ENCODE measurements at places on chromosomes 5 and 9.
A peak's percentile ranks its signal among the peaks of the same experiment; 100 is the strongest.

GRCh38 chr9:134854541-134854981 lies 26.0 kb upstream of the FCN2 start:
- DNase-seq, result no peak

DNA sequence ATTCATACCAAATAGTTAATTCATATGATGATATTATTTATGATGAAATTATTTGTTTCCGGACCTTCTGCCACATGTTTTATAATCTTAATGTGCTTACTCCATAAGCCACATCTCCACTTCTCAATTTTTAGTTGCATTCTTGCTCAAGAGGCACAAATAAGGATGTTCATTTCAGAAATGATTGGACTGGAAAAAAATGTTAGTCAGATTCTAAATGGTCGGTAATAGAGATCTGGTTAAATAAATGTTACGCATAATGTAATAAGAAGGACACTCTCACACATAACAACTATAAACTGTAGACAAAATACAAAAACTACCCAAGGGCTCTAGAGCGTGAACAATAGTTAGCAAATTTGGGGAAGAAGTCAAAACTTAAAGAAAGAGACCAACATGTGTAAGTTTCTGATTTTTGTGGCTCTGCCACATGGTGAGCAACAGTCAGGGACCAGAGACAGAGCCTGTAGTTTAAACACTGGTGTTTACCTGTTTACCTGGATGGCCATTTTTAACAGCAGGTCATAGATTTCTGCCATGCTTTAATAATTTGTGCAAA lies 554.3 kb upstream of the CLINT1 start:
- no peak for DNase-seq

GRCh38 chr5:32076699-32077695 lies 97.1 kb downstream of the GOLPH3 start:
- DNase-seq, result peak; percentile 3

DNA sequence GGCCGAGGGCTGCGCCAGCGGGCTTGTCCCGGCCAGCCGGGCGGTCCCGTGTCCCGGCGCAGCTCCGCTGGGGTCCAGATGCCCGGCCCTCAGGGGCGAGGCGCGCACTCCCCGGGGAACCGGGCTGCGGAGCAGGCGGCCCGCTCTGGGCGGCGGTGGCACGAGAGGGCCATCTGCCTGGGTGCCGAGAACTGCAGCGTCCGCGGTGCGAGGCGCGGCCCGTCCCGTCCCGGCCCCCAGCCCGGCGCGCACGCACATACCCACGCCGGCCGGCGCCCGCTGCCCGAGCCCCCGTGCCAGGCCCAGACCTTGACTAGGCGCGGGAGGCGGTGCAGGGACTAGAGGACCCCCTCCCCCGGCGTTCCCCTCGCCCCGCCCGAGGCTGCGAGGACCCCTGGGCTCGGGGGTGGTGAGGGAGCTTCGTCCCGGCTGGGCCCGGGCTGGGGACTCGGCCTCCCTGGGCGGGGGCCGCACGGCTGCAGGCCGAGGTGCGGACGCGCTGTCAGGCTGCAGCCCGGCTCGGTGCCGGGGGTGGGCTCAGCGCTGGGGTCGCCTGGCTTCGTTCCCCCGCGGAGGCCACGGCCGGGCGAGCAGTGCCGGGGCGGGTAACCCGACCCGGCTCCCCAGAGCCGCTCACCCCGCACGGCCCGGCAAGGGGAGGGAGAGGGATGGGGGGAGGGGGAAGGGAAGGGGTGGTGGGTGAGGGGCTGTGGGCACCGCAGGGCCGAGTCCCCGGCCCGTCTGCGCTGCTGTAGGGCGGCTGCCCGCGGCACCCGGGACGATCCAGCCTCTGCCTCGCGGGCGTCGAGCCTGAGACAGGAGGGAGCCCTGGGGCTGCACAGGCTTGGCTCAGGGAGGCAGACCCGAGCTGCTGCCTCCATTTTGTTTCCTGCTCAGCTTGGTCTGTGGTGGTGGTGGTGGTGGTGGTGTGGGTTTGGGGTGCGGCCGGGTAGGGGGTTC lies 1.2 kb upstream of the NSD1 start:
- DNase-seq, result no peak

- no peak for DNase-seq
Measured at GRCh38 chr9:123796618-123797484, 133.1 kb downstream of the DENND1A start.

DNA sequence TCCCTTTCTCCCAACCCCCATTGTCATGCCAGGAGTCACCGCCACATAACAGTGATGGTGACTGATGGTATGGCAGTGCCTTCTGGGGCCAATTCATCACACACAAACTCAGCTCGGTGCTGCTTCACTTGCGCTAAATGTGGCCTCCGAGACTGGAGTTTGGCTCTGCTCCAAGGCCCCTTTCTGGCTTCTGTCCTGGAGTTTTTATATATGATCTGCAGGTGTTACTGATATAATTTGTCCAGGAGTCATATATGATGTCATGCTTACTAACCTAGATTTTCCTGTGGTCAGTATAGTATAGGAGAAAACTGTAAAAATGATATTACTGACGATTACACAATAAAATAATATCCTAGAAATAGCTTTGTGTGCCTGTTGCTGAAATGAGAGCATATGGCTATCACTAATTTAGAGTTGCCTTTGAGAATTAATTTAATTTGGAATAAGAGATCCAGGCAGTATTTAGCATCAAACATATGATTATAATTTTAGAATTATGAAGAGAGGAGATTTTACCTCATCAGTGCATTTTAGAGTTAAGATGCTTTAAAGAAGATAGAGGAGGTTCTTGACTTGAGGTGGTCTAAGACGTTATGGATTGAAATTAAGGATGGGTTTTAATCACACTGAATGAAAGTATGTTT lies 334.1 kb upstream of the CD180 start:
- DNase-seq, result no peak

DNA sequence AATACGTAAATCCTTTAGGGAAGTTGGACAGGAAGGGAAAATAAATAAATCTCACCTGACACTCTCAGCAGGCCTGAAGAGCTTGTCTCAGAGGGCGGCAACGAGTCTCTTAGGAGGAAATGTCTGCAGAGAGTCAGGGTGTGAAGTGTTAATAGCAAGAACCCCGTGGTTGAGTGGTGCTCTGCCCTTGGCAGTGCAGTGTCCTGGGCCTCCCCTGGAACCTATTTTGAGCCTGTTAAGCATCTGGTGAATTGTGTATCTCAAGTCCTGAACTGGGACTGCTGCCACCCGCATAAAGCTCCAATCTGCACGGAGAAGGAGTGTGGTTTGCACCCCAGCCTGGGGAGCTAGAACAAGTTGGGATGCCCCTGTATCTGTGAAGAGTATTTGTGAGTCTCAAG lies 211.8 kb downstream of the GOLPH3 start:
- DNase-seq, result no peak

DNA sequence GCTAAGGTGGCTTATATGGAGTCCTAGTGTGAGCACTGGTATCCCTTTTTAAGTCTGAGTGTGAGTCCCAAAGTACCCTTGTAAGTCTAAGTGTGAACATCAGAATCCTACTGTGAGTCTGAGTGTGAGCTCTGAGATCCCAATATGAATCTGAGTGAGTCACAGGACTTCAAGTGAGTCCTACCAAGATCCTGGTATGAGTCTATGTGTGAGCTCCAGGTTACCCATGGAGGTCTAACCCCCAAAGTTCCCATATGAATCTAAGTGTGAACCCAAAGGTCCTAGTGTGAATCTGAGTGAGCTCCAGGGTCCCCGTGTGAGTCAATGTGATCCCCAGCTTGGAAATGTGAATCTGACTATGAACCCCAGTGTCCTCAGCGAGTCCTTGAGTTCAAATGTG lies 2.3 kb downstream of the CNTFR start:
- no peak for DNase-seq
